ENCODE measurements at places on chromosomes 2 and 18.

- no peak for DNase-seq
Observed at GRCh38 chr2:204544961-204545860, at the start of gene PARD3B. Gene PARD3B, plus strand, starts transcription at chr2:204545475. Its CDS starts 525 bp downstream, at chr2:204546000.

DNA sequence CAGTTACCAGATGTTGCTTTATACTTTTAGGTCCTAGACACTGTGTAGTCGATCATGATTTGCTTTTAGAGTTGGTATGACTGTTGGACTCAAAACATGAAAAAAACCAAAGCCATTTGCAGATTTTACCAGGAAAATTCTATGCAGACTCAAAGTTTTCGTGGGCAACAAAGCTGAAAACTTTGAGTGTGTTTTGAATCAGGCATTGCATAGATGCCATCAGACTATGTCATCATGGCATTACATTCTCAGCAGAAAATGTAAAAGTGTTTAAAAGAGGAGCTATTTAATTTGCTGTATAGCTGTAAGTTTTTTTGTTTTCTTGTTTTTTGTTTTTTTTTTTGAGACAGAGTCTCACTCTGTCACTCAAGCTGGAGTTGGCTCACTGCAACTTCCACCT, 43.5 kb upstream of the ELAC1 start:
- DNase-seq, result no peak

DNA sequence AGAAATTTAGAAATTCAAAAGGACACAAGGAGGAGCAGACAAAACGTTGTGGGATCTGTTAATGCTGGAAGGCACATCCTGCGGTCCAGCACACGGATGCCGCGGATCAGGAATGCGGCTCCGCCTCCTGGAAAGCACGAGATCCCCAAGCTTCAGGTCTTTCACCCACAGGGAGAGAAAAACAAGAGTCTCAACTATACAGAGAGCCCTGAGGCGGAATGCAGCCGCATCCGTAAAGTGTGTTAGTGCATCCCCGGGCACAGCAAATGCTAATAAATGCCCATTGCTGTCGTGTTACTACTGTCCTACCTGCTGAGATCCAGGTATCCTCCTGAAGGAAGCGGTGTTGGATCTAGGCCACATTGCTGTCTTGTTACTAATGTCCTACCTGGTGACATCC, 303.9 kb downstream of the EIPR1 start:
- DNase-seq, result no peak

DNA sequence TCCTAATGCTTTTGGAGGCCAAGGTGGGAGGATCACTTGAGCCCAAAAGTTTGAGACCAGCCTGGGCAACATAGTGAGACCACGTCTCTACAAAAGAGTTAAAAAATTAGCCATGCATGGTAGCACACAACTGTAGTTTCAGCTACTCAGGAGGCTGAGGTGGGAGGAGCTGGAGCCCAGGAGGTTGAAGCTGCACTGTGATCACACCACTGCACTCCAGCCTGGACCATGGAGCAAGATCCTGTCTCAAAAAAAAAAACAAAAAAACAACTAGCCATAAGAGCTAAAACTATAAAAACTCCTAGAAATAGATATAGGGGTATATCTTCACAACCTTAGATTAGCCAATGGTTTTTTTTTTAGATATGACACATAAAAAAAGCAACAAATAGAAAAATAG, 16.9 kb upstream of the COL6A3 start:
- DNase-seq, result no peak

GRCh38 chr2:203908797-203909185, 27.8 kb upstream of the ICOS start:
- no peak for DNase-seq
